ENCODE measurements at places on chromosomes 12 and 14. TPM values are rescaled to one million over a fixed set of nuclear protein-coding genes. Genes with fewer than 3 reads are reported as not detected.

Gene ABCD2
- not detected for total RNA-seq

Gene FICD
- total RNA-seq: 2.0 TPM

Gene KRT72
- not detected for total RNA-seq

Gene COX8C
- not detected for total RNA-seq

Data from hair follicular keratinocyte (primary cell).